Stimulated activated CD8-positive, alpha-beta memory T cell treated with anti-CD3 and anti-CD28 coated beads, Interleukin-15, amount 100 ng/mL, for 1 hour (primary cell): ENCODE measurements at places on chromosomes 11 and 22.

DNA sequence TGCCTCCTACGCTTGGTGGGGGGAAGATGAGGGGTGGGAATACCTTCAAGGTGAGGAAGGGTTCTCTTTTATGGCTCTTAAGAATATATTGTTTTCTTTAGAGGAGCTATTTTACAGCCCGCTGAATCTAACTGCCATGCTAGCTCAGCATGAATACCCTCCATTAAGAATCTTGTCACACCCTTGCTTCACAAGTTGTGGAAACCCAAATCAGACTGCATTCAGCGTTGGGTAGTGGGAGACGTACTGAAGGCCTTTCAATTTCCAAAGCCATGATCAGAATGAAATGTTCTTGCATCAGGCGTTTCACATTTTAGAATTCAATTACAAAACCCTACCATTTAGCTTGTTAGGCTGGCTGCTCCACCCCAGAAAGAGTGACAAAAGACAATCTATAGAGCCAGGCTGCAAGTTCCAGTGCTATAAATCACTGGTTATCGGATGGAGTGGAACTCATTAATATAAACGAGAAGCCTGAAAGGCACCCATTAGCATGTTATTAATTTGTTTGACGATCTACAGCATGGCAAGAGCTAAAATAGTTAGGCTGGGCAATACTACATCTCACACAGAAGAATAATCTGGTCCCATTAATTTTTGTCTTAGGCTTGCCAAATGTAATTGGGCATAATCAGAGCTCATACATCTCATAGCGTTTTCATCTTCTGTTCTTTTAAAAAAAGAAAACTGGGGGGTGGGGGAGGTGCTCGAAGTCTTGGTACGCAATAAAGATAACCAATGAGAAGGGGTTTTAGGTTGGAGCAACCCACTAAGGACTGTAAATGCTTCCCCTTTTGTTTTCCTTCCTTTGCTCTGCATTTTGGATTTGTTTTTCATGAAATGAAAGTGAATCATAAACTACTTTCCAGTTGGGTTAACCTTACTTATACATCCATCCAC lies 57.5 kb downstream of the ABTB2 start:
- DNase-seq: no peak

DNA sequence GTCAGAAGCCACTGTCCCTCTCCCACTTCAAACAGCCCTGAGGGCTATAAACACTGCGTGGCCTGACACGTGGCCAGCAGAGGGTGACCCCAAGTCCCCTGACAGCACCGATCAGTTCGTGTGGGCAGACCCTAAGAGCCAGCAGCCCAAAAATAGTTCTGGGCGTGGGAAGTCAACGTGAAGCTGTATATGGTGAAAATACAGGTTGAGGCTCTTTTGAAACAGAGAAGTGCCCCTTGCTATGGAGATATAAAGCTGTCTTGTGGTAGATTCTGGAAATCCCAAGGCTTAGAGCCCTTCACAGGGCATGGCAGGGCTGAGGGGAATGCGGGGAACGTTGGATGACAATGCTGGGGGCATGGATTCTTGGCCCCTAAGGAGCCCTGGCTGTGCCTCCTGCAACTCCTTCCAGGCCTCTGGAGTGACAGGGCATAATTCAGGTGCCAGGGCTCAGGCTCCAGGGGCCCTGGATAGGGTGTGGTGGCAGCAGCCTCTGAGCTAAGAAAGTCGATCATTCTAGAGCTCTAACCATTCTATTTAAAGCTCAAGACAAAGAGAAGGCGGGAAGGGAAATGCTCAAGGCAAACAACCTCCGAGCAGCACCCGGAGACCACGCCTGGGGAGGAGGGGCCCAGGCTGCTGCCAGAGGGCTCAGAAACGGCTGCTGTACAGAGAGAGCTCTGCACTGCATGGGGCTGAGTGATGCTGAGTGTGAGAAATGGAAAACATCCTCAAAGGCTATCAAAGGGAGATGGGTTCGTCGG lies 60.4 kb upstream of the CD5 start:
- peak; percentile 54 for DNase-seq

DNA sequence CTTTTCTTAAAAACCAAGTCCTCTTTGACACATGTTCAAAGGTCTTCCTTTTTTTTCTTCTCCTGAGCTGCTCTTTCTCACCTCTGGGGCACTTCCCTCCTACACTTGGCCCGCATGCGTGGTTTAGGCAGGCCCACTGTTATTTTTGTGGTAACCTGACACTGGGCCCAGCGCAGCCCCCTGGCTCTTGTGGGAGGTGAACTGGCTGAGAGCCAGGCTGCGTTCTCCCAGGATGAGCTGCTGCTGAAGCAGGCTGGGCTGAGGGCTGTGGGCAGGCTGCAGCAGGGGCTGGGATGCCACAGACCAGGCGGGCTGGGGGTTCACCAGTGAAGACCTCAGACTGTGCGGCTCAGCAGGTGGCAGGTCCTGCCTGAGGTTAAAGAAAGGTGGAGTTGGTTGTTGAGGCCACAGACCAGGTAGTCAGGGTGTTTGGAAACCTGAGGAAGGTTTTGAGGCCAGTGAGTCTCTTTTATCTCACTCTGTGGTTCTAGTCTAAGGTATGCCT lies 72.4 kb downstream of the TEAD1 start:
- DNase-seq: no peak

- DNase-seq: no peak
Observed at GRCh38 chr11:34267417-34267816, 90.4 kb downstream of the ABTB2 start.

GRCh38 chr22:45083659-45084305 lies 74.0 kb upstream of the PHF21B start:
- DNase-seq: no peak

- DNase-seq: no peak
Observed at GRCh38 chr11:13324141-13324540, 46.6 kb downstream of the BMAL1 start.

- no peak for DNase-seq
Observed at GRCh38 chr11:110081462-110082376, 11.5 kb upstream of the ZC3H12C start.

DNA sequence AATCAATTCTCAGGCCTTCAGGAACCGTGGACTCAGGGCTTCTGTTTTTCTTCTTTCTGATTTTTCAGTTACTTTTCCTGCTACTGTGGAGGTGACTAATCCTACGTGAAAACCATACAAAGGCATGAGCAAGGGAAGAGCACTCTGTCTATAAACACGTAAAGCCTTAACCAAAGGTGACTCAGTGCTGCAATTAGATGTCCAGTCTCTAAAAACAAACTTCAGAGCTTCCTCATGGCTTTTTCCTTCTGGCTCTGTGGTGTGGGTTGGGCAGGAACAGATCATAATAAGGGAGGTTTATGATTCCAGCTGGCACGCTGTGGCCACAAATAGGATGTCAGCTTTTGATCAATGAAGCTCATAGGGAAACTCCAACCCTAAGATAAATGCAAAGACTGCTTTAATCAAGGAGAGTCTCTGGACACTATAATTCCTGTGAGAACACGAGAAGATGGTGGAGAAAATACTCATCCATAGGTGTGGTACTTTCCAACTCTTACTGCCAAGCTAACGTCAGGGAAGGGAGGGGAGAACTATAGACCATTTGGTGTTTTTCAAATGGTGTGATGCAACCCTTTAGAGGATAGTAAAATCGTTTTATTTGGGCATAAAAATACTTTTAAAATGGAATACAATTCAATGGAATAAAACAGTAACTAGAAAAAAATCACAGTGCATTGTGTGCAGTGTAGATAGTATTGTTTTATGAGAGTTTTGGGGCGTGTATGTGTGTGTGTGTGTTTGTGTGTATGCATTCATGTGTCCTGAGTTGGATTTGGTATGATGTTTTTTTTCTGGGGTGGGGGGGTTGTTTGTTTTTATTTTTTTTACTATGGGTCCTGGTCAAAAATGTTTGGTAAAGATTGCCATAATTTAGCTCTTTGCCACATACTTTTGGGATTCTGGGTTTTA lies at the start of gene NXPE2:
Gene NXPE2 (plus strand): TSS at position 403 of the 912 bp plus-strand sequence. CDS start 49 bp downstream, at position 452.
- no peak for DNase-seq

GRCh38 chr11:99632969-99633368 lies 612.2 kb downstream of the CNTN5 start:
- DNase-seq: no peak

DNA sequence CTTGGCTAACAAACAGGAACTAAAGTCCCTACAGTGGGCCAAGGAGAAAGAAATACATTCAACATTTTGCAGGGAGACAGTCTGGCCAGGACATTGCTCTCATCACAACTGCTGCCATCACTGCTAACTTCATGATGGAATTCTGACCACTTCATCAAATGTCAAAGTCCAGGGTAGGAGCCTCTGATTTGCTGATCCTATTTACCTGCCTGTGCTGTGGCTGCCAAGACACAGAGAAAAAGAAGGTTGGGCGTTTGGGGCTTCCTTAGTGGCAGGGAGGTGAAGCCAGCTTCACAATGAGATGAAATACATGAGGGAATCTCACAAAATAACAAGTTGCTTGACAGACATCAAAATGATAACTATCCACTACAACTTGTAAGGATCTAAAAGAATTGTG lies 343.9 kb upstream of the CADM1 start:
- no peak for DNase-seq

GRCh38 chr11:108474664-108475463 lies 7.5 kb upstream of the C11orf65 start:
- DNase-seq: no peak

GRCh38 chr11:19558189-19558986 lies 154.2 kb upstream of the NAV2 start:
- no peak for DNase-seq

- DNase-seq: no peak
Observed at GRCh38 chr11:34629711-34630110, 8.8 kb downstream of the EHF start.

DNA sequence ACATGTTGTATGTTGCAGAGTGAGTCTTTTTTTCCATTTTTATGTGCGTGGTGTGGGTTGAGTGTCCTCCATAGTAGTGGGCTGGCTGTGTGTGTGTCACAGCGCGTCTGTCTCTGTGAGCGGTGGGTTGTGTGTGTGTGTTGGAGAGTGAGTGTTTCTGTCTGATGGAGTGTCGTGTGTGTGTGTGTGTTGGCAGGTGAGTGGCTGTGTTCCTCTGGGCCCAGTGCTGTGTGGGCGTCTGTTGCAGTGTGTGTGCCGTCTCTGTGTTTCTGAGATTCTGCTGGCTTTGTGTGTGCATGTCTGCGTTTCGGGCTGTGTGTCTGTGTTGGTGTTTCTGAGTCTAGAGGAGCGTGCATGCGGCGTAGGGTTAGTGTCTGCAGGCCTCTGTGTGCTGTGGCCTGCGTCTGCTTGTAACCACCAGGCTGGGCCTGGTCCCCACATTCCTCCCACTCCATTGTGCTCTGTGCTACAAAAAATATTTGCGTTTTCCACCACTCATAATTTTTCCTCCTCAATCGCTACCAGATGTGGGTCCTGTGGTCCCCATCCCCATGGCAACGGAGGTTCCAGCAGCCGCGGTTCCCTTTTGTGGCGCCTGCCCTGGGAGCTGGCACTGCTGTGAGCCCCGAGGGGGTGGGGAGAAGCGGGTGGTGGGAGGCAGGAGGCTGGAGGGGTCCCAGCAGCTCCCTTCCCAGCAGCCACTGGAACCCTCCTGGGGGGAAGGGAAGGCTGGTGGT lies 15.2 kb downstream of the SCARF2 start:
- DNase-seq: no peak

GRCh38 chr11:47510209-47510608 lies 42.7 kb downstream of the CELF1 start:
- no peak for DNase-seq

- DNase-seq: no peak
Observed at GRCh38 chr11:67273260-67273990, 7.2 kb downstream of the GRK2 start.

DNA sequence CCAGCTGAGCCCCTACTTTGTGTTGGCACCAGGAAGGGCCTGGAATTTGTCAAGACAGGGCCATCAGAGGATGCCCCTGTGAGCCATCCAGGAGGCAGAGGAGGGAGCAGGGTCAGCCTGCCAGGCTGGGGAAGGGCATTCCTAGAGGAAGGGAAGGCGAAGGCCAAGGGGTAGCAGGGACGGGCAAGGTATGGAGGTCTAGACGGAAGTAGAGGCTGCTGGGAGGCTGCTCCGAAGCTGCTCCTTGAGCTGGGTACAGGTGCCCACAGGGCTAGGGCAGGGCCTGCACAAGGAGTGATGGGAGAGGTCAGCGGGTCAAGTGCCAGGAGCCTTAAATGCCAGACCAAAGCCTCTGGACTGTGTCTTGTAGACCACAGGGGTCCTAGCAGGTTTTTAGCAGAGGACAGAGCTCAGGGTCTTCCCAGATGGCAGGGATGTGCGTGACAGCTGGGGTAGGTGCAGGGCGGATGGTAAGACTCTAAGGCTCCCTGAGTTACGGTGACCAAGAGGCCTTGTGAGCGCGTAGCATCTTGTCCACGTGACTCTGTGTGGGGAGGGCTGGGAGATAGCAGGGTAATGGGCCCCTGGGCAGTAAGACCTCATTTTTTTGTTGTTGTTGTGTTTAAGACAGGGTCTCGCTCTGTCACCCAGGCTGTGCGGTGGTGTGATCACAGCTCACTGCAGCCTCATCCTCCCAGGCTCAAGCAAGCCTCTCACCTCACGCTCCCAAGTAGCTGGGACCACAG lies 31.7 kb upstream of the CSNK1E start:
- no peak for DNase-seq

- no peak for DNase-seq
Observed at GRCh38 chr11:103730131-103730940, 306.1 kb upstream of the DDI1 start.

GRCh38 chr22:37740455-37741311 lies 43.8 kb downstream of the TRIOBP start:
- DNase-seq: no peak

- no peak for DNase-seq
Observed at GRCh38 chr11:17736930-17737817, 2.6 kb downstream of the KCNC1 start.

DNA sequence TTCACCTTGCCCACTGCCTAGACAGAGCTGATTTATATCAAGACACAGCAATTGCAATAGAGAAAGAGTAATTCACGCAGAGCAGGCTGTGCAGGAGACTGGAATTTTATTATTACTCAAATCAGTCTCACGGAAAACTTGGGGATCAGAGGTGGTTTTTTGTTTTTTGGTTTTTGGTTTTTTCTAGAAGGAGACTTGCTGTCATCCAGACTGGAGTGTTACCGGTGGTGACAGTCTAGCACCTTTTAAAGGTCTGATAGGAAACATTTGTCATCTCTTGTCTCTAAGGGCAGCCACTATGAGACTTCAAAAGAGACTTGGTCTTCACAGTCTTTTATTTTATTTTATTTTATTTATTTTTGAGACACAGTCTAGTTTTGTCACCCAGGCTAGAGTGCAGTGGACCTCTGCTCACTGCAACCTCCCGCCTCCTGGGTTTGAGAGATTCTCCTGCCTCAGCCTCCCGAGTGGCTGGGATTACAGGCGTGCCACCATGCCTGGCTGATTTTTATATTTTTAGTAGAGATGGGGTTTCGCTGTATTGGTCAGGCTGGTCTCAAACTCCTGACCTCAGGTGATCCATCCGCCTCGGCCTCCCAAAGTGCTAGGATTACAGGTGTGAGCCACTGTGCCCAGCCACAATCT lies 19.1 kb downstream of the APOBEC3H start:
- no peak for DNase-seq

DNA sequence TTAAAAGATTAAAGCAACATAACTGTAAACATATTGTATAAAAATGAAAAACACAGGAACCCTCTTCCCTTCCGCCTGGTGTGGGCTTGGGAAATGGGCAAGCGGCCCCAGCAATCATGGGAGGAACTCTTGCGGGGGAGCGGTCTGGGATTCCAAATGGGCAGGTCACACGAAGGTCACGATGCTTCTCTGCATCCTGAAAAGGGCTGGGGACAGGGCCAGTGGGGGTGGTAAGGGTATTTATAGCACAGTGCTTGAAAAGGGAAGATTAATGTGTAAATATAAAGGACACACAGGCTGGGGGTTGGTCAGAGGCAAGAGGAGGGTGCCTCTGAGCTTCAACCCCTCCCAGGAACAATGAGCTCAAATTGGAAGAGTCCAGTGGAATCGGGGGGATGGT lies 46.9 kb upstream of the OR4B1 start:
- no peak for DNase-seq

GRCh38 chr22:48574776-48575617 lies 1252.7 kb downstream of the BRD1 start:
- no peak for DNase-seq
